ENCODE measurements at places on chromosomes 12 and 14.

DNA sequence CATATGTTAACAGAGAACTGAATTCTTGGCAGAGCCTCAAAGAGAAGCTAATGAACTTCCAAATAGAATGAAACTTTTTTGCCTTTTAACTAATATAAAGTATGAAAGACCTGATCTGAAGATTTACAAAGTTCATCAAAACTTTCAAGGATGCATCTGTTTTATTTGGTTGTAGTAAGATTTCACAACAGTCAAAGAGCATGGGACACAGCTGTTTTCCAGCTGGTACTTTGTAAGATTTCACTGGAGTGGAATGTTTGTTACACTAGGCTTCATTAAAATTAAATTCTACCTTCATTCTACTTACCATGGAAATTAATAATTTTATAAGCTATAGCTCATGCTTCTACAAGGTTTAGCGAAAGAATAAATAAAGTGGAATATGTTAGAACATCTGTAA is 351.2 kb downstream of the SLC6A15 start:
- no peak for DNase-seq

DNA sequence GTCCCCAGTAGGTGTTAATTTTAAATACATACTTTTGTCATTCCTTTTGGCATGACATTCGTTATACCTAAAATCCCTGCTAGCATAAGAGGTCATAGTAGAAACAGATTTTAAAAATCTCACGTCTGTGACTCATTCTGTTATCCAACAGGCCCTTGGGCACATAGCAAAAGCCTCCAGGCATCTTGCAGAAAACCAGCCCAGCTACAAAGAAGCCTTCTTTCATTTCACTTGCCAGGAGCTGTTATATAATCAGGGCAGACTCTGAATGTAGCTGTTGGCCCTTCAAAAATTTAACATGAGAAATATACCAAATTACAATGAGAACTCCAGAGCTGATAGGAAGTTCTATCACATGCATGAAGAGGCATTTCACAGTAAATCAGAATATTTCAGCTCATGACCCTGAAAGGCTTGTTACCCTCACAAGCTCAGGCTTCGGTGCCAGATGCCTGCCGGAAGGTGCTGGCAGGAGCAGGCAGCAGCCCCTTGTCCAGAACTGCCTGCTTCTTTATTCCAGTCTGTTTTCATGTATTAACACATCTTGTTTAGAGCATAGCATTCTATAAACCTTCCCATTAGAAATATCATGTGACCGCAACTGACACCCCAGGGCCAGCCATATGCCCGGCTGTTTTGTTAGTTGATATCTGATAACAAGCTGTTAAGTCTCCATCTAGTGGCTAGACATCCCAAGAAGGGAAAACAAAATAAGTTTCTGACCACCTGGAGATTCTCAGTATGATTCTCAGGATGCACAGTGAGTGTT is 17.8 kb downstream of the E2F7 start:
- no peak for DNase-seq

- no peak for DNase-seq
Observed at GRCh38 chr12:57641699-57642442, 8.9 kb upstream of the B4GALNT1 start.

GRCh38 chr12:130788515-130788914 is 50.5 kb downstream of the STX2 start:
- no peak for DNase-seq

DNA sequence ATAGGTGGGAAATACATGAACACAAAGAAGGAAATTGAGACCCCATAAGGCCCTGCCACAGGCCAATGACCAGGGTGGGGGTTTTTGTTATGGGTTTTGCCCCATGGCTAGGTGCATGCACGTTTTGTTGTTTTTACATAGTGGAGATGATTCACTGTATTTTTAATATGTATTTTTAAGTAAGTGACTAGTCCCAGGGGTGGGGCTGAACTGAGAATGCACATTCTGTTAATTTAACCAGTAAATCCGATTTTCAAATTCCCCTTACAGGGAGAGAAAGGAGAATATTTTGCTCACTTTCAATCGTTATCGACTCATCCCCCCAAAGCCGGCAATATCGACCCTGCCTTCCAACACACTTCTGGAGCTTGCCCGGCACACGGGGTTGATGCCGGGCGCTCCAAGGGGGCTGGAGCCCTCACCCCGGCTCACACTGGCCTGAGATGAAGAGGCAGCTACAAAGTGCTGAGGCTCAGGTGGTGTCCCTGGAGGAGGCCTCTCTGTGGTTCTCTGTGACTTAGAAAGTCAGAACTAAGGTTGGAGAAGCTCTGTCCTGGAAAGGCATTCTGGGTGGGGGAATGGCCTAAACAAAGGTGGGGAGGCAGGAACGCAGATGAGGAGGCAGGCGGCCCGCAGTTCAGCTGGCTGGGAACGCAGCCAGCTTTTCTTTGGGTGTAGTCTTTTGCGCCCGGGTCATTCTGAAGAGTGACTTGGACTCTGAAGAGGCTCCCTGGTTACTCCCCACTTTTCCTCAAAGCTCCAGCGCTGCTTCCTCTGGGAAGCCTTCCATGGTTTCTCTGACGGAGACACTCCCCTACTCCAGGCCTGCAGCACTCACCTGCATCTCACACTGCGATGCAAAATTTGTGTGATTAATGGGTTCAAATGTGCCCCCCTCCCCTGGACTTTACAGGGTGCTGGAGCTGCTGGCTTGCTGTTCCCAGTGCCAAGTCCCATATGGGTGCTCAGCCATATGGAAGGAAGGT is 50.7 kb upstream of the DLK1 start:
- no peak for DNase-seq

- no peak for DNase-seq
Observed at GRCh38 chr12:6072302-6072752, 52.1 kb downstream of the VWF start.

DNA sequence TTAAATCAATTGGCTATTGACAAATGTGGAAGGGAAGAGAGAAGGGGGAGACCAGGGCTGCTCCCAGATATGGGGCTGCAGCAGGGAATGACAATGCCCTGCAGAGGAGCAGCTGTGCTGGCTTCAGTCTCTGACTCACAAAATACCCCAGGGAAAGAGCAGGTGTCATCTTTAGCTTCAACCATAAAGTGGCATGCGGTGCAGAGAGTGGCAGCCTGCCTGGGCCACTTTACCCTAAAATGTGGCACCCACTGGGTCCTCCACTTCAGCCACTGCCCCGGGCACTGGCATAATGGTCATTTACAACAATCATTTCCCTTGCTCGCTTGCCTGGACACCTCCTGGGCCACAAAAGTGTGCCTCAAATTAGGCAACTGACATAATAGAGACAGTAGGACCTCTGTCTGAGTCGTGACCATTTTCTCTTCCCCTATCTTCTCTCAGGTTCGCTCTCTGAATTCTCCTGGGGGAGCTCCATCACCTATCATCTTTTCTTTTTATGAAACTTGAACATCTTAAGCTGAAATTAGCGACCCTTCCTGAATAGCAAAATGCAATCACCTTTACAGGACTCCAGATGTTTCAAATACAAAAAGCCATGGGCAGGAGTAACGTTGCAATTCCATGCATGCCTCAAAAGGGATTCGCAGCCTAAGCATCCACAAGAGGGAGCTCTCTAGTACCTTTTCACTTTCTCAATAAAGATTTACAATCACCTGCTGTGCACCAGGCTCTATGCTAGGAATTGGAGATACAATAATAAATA is 179.9 kb upstream of the ATF7IP start:
- DNase-seq, result peak; percentile 6

DNA sequence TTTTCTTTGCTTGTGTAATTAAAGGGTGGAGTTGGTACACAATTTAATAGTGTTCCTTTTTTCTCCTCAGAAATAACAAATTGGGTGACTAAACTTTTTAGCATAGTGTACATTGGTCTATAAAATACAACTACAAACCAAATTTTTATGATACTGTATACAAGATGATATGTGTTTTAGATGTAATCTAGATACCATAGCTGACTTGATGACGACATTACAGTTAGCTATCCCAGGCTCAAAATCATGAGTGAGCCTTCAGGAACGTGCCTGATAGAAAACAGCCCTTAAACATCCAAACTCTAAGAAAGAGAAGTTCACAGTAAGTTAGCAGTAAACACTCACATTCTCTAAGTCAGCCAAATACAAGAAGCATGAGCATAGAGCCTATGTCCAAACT is 99.0 kb upstream of the SSTR1 start:
- DNase-seq, result no peak

- DNase-seq, result no peak
Observed at GRCh38 chr12:124655048-124655697, 87.8 kb upstream of the NCOR2 start.

DNA sequence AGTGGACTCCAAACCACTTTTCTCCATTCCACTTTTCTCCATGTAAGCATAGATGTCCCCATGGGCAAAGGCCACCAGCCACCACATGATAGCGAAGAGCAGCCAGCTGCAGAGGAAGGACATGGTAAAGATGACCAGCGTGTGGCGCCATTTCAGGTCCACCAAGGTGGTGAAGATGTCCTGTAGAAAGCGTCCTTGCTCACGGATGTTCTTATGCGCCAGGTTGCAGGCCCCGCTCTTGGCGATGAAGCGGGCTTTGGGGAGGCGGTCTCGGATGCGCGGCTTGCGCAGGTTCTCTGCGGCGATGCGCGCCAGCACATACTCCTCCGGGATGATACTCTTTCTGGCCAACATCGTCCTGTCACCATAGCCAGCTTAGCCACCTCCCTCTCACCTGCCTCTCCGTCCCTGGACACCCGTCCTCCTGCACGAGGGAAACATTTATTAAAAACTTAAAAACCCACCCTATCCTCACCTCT is 1.2 kb downstream of the KCNJ8 start:
- DNase-seq, result no peak
